ENCODE measurements at places on chromosomes 2 and 18.

DNA sequence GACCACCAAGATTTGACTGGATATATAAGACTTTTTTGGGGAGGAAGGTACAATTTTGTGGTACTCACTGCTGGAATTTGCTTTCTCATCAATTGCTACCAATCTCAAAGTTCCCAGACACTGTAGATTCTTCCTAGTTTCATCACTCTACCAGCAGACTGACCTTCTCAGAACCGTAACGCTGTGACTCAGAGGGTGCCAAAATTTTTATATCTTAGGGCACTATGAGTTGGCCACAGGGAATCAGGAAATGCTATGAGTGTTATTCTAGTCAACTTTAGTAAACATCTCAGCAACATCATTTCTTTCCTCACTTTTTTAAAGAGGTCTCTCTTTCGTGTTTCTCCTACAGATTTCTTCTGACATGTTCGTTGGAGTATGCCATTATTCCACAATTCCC, 499.0 kb downstream of the TMX3 start:
- no peak for DNase-seq

GRCh38 chr18:13321923-13322322, 103.4 kb downstream of the LDLRAD4 start:
- DNase-seq = no peak

- DNase-seq = no peak
Measured at GRCh38 chr2:108446703-108447102, 2.3 kb upstream of the GCC2 start.

- peak; percentile 37 for DNase-seq
Measured at GRCh38 chr2:69830045-69830905, 815 bp downstream of the GMCL1 start.

DNA sequence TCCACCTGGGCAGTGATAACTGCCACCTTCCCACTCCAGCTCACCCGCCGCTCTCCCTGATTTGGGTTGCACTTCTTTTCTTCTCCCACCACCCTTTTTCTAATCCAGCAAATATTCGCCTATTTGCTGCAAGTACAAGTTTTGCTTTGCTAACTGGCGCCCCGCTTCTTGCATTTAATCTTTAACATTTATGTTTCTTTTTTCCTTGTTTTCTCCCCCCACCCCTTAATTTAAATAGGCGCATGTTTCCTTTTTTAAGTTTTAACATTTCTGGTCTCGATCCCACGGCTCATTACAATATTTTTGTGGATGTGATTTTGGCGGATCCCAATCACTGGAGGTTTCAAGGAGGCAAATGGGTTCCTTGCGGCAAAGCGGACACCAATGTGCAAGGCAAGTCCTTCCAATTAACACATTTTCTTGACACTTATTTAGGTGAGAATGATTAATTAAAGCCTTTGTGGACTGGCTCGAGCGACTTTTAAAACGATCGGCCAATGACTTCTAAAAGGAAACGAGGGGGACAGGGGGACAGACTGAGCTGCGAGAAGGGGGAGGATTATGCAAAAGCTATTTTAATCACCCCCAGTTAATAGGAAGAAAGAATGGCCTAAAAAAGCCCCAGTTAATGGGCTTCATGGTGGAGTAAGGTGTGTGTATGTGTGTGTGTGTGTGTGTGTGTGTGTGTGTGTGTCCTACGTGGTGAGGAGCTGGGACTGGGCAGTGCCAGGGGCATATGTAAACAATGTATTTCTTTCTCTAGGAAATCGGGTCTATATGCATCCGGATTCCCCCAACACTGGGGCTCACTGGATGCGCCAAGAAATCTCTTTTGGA, 1.6 kb downstream of the TBR1 start:
- no peak for DNase-seq

DNA sequence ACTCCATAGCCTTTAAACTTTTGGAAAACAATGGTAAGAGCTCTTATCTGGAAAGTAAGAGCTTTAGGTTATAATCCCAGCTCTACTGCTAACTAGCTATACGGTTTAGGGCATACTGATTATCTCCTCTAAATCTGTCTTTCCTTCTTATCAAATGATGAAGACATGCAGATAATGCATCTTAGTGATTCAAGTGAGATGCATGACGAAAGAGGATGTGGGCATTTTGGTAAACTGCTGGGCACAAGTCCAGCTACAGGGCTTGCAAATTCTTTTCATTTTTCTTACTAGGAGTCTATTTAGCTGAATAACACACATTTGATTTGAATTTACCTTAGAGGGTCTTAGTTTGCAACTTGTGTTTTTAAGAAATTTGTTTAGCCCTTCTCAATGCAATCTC, 1604.8 kb upstream of the ZEB2 start:
- DNase-seq = no peak

DNA sequence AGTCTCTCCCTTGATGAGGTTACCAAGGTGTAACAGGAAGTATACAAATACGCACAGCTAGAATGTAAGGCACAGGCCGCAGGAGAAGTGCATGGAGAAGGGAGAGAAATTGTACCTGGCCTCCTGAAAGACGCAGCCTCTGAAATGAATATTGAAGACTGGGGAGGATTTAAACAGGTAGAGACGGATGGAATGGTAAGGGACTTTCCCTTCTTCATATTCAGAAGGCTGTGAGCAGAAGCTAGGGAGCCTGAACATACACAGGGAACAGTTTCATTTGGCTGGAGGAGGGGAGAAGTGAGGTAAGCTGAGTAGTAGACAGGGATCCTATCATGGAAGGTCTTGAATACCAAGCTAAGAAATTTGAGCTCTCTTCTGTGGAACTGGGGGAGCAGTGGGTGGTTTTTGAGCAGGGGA, 112.7 kb downstream of the ANKRD44 start:
- no peak for DNase-seq
